ENCODE measurements at places on chromosomes 4 and X.
A peak's percentile ranks its signal among the peaks of the same experiment; 100 is the strongest.

DNA sequence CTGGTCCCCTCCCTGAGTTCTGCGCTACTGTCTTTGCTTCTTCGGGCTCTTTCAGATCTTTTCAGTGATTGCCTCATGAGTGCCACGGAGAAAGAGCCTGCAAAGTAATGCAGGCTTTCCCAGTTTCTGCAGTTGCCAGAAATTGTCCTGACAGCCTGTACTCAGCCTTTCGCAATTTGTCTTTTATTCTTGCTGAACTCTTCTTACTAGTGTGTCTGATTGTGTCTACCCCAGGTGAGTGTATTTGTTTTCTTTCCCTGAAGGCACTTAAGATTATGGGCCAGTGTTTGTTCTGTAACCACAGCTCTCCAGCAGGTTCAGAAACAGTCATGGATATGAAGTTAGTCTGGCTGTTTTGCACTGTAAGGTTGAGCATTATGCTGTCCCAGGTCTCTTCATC, 47.1 kb downstream of the FAM193A start:
- no peak for DNase-seq

DNA sequence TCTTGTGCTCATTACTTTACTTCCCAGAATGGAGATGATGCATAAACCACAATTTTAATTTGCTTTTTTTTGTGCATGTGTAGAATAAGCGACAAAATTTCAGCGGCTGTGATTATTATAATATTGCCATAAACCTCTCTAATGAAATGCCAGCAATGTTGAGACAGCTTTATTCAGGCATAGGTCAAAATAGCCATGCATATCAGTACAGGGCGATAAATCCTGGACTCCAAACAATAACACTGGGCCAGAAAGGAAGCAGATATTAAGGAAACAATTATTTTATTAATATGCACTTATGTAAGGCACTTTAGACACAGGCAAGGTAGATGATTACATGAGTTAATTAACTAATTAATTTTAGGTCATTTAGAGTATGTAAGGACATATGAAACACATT, 47.1 kb downstream of the ARHGEF38 start:
- DNase-seq, result no peak

GRCh38 chr4:108831291-108831690, 68.4 kb upstream of the ETNPPL start:
- no peak for DNase-seq

GRCh38 chrX:153624196-153625091, 22.6 kb upstream of the DUSP9 start:
- no peak for DNase-seq

DNA sequence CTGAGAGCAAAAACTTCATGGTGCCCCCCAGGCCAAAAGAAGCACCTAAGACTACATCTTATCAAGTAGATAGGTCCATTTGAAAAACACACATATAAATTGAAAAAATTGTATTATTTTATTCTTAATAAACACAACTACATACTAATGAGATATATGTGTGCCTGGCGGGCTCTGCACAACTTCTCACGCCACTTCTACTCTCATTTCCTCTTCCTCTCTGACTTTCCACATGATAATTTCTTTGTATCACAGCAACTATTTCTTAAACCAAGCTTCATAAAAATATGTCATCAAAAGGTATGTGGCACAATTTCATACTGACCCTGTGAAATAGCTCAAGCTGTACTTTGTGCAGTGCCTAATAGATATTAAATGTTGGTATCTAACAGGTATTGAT, 10.7 kb upstream of the NPY2R start:
- DNase-seq, result no peak

DNA sequence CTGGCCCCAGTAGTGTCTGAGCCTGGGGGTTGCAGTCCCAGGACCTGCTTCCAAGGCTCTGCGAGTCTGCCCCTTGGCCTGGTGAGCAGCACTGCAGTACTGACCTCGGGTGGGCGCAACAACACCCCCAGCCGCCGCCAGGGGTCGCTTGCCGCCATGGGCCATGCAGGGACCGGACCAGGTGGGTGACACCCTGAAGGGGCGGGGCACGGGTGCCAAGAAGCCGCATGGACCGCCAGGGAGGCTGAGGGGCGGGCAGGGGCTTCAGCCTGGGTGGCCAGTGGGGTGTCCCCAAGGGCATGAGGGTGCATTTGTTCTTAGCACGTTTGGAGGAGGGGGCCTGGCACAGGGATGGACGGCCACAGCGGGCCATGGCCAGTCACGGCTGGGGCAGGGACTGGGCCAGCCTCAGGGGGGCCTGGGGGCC, 25.0 kb downstream of the TACC3 start:
- peak; percentile 58 for DNase-seq

GRCh38 chr4:39263895-39264294, 81.6 kb downstream of the WDR19 start:
- DNase-seq, result no peak

GRCh38 chr4:3087115-3087797, 12.8 kb downstream of the HTT start:
- DNase-seq, result no peak

- no peak for DNase-seq
Observed at GRCh38 chr4:184757810-184758209, 23.9 kb upstream of the CENPU start.

DNA sequence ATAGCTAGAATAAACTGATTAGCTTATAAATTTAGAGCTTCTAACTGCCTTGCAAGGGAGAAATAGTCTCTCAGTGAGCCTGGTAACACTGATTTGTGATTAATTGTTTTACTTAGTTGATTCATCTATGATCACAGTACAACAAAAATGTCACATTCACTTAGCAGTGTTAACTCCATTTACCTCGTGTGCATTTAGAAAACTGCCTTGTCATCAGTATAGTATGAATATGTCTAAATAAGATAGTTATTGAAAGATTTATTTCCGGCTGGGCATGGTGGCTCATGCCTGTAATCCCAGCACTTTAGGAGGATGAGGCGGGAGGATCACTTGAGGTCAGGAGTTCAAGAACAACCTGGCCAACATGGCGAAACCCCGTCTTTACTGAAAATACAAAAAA, 39.3 kb downstream of the FAM199X start:
- DNase-seq, result no peak

- DNase-seq, result peak; percentile 41
Observed at GRCh38 chr4:152534541-152535359, 1.1 kb downstream of the FBXW7 start.

- no peak for DNase-seq
Observed at GRCh38 chr4:38618505-38618904, 45.5 kb upstream of the KLF3 start.

- DNase-seq, result no peak
Observed at GRCh38 chr4:107519053-107519452, 201.0 kb downstream of the PAPSS1 start.

GRCh38 chr4:81326581-81326980, 111.6 kb upstream of the PRKG2 start:
- DNase-seq, result no peak

DNA sequence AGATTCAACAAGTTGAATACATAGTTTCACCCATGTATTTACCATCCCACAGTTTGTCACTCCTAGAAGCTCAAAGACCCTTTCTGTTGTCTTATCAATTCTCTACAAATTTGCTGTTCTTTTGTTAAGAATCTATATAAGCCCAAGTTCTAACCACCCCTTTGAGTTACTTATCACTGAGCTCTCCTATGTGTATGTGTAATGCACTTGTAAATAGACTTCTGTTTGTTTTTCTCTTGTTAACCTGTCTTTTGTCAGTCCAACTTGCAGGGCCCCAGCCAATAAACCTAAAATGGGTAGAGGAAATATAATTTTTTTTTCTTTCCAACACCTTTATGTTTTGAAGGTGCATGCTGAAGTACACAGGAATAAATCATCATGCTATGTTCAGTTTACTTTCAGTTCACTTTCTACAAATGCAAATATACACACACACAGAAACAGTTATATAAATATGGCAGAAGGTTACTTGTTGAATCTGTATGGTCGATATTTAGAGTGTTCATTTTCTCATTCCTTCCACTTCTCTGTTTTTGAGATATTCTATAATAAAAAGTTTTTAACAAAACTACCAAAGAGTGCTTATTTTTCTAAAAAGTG, 22.3 kb upstream of the CLOCK start:
- no peak for DNase-seq

DNA sequence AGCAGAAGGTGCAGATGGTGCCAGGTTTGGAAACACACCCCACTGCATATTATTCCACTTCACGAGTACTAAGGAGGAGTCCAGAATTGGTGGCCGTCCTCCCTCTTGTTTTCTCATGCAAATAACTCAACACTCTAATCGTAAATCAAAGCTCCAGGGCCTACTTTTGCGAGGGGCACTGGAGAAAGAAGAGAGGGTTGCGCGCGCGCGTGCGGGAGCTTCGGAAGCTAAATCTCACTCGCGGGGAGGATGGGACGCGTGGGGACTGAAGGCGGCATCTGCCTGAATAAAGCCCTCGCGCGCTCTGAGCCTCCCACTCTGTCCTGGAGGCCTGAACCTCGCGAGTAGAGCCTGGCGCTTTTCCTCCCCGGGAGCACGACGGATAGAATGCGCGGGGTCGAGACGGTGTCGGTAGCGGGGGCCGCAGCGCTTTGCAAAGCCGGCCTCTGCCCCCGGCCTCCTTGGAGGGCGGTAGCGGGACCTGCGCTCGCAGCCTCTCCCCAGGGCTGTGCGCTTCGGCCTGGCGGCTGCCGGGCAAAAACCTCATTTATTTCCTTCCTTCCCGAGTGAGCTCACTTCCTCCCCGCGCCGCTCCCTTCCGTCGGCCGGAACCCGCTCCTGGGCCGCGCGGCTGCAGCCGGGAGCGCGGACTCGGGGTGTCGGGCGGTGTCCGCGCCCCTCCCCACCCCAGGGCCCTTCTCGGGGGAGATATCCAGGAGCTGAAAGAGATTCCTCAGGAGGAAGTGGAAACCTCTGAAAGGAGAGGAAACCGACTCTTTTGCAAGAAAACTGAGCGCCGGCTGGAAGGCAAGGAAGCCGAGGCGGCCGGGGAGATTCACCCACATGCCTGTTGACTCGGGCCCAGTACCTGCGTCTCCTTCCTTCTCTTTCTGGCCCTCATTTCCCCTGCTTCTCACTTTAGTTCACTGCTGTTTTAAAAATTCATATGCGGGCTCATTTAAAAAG, 20.7 kb downstream of the HAND2 start:
- no peak for DNase-seq

- no peak for DNase-seq
Observed at GRCh38 chrX:93120805-93121204, 552.6 kb downstream of the NAP1L3 start.

DNA sequence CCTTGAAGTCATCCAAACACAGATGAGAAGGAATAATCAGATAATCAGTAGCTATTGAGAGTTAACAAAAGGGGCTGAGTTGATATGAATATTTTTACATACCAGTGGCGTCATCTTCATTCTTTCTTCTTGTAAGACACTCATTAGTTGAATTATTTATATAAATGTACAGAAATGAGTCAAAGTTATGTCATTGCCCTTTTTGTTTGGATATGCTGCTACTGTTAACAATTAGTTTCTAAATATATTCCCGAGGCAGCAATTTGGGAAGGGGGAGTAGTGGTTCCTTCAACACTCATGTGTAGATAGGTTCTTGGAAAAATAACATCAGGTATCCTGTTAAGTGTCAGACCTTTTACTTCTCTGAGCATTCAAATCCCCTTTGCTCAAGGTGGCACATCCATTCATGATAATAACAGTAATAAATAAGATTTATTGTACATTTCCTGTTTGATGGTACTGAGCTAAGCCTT, 436.6 kb downstream of the SPRY1 start:
- DNase-seq, result no peak

DNA sequence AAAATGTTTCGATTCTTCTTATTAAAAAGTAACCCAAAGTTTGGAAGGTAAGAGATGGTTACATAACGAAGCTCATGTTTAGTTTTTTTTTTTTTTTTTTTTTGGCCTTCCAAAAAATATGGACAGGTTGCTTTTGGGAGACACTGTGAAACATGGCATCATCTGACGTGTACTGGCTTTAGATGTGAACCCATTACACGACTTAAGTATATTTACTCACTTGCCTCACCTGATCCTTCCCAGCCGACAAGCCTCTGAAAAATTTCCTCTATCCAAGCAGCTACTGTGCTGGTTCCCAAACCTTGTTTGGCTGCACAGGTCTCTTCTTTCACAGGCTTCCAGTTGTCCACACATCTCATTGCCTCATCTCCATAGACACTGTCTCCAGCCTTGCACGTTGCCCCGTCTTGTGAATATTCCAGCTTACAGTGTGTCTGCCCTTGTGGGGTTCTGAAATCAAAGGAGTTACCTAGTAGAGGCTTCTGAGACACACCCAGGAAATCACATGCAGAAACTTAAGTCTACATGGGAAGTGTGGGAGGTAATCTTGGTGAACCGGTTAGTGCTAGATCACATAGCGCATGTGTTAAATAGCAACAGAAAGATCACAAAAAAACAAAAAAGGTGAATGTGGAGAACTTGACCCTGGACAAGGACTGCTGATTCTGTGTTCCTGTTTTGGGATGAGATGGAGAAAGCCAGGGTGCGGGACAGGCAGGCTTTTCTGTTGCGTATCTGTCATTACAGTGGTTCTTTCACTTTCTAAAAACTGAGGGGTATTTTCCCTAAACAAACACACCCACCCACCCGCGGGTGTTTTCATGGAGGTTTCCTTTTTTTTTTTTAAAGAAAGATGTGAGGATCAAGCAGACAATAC, 328.6 kb downstream of the ARHGAP10 start:
- no peak for DNase-seq

DNA sequence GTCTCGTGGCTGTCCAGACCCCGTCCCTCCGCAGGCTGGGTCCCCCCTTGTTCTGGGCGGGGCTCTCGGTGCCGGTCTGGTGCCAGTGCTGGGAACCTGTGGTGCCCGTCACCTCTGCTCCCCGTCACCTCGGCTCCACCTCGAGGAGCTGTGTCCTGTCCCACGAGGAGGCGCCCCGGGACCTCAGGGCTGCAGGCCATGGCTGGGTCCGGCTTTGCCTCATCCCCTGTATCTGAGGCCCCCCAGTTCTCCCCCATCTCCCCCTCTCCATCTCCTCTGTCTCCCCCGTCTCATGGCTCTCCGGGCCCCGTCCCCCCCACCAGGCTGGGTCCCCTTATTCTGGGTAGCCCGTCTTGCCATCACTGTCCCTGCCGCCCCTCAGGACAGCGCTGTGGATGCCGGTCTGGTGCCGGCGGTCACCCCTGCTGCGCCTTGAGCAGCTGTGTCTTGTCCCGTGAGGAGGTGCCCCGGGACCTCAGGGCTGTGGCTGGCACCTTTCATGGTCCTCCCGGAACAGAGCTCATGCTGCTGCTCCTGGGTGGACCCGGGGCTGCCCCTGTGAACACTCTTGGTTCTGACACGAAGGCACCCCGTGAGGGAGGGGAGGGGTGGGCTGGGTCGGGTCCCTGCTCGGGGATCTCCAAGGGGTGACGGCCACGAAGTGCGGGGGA, 13.4 kb upstream of the GTPBP6 start:
- DNase-seq, result no peak

GRCh38 chrX:27675493-27675892, 85.3 kb downstream of the DCAF8L2 start:
- DNase-seq, result no peak

- DNase-seq, result no peak
Observed at GRCh38 chr4:25937801-25938200, 23.8 kb downstream of the SMIM20 start.

Measured in activated CD4-positive, alpha-beta T cell treated with anti-CD3 and anti-CD28 coated beads for 1 hour (primary cell).